A549 treated with ZK216348 at 1 μM for 4 hours (cell line): ENCODE measurements at places on chromosomes 13 and 19. TPM values are rescaled to one million over a fixed set of nuclear protein-coding genes. Genes with fewer than 3 reads are reported as not detected.

The ZNF610 gene
- not detected in 5 replicates for total RNA-seq

The DLL3 gene
- 7.4 to 12.3 TPM (median 10.9 TPM) in 5 replicates for total RNA-seq

The PGPEP1 gene
- total RNA-seq: 1.6 to 3.2 TPM (median 2.6 TPM) in 5 replicates

The MED29 gene
- total RNA-seq: 57.7 to 76.7 TPM (median 68.7 TPM) in 5 replicates

The REEP6 gene
- total RNA-seq: 2.8 to 5.5 TPM (median 4.6 TPM) in 5 replicates

The IZUMO4 gene
- 0.42 to 1.8 TPM (median 0.70 TPM) in 4 of 5 replicates, not detected in the other for total RNA-seq

The VSTM2B gene
- total RNA-seq: not detected in 5 replicates

The IZUMO2 gene
- total RNA-seq: not detected in 5 replicates

The ZNF442 gene
- not detected in 5 replicates for total RNA-seq

The NLRP4 gene
- total RNA-seq: not detected in 5 replicates

The PCID2 gene
- 37.5 to 45.3 TPM (median 43.7 TPM) in 5 replicates for total RNA-seq

The VSTM1 gene
- total RNA-seq: 0.55 to 0.92 TPM (median 0.78 TPM) in 3 of 5 replicates, not detected in the others

The NLRP9 gene
- total RNA-seq: not detected in 5 replicates

The DCT gene
- not detected in 5 replicates for total RNA-seq

The URAD gene
- total RNA-seq: not detected in 5 replicates

The CFD gene
- 5.8 to 25.7 TPM (median 20.6 TPM) in 5 replicates for total RNA-seq

The LRG1 gene
- 0.08 to 0.21 TPM (median 0.09 TPM) in 3 of 5 replicates, not detected in the others for total RNA-seq

The FBXW9 gene
- total RNA-seq: 7.7 to 13.8 TPM (median 12.2 TPM) in 5 replicates

The ZNF579 gene
- 14.9 to 40.1 TPM (median 32.3 TPM) in 5 replicates for total RNA-seq

The SIGLEC12 gene
- not detected in 5 replicates for total RNA-seq

The ZSCAN4 gene
- total RNA-seq: not detected in 5 replicates

The CYP2A7 gene
- not detected in 5 replicates for total RNA-seq

The ZNF468 gene
- 0.51 to 0.79 TPM (median 0.70 TPM) in 5 replicates for total RNA-seq

The PGLYRP2 gene
- not detected in 5 replicates for total RNA-seq

The LGALS7B gene
- not detected in 5 replicates for total RNA-seq

The HS6ST3 gene
- total RNA-seq: not detected in 5 replicates

The IL17D gene
- total RNA-seq: 1.1 to 1.5 TPM (median 1.2 TPM) in 5 replicates
